Activated T-helper 1 cell treated with anti-CD3 and anti-CD28 coated beads, Interleukin-2, amount 50 U/mL, for 16 hours (primary cell): ENCODE measurements at places on chromosomes 1 and 21.

GRCh38 chr1:19208710-19209438 is 1.2 kb downstream of the UBR4 start:
- no peak for DNase-seq

DNA sequence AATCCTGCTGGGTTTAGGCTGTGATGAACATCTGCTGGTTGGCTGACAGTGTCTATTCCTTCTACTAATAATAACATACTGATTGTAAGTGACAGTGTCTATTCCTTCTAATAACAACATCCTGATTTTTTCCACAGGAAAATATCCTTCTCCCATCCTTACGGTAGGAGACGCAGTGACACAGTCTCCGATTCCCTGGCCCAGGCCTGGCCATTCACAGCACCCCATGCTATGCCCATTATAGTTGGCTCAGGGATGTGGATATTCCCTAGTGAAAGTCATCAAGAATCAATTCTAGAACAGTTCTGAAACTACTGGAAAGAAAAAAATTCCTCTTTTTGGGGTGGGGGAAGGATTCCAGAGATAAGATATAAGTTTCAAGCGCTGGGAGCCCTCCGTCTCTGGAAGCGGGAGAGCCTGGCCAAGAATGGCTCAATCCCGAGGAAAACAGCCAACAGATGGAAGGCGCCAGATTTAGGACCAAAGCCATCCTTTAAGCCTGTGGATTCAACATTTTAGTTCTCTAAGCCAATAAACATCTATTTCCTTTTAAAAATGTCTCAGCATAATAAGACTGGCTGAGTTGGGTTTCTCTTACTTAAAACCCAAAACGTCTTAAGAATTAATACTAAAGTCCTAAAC is 88.6 kb downstream of the GPATCH2 start:
- DNase-seq, result no peak

- DNase-seq, result no peak
Observed at GRCh38 chr1:20601129-20601825, 12.4 kb downstream of the CDA start.

- DNase-seq, result no peak
Observed at GRCh38 chr1:95301614-95302013, 67.6 kb downstream of the RWDD3 start.

DNA sequence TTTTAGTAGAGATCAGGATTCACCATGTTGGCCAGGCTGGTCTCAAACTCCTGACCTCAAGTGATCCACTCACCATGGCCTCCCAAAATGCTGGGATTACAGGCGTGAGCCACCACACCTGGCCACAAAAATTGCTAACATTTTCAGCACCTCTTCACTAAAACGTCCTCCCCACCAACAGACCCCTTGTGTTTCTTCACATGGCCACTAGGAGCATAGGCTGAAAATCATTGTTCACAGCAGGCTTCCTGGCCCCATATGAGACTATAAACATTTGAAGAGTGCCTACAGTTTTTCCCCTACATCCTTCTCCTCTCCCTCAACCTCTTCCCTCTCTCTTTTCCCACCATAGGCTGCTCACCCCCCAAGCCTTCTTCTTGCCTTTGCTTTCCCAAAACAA is 28.0 kb upstream of the SFPQ start:
- no peak for DNase-seq

GRCh38 chr21:17578876-17579275 is 33.8 kb downstream of the BTG3 start:
- no peak for DNase-seq

- DNase-seq, result no peak
Observed at GRCh38 chr21:29534448-29534847, 235.7 kb downstream of the BACH1 start.

- DNase-seq, result no peak
Observed at GRCh38 chr1:106676021-106676420, 380.5 kb upstream of the PRMT6 start.

- no peak for DNase-seq
Observed at GRCh38 chr1:45887156-45887842, 83.9 kb downstream of the MAST2 start.

- no peak for DNase-seq
Observed at GRCh38 chr1:159914252-159915018, 10.9 kb downstream of the TAGLN2 start.

DNA sequence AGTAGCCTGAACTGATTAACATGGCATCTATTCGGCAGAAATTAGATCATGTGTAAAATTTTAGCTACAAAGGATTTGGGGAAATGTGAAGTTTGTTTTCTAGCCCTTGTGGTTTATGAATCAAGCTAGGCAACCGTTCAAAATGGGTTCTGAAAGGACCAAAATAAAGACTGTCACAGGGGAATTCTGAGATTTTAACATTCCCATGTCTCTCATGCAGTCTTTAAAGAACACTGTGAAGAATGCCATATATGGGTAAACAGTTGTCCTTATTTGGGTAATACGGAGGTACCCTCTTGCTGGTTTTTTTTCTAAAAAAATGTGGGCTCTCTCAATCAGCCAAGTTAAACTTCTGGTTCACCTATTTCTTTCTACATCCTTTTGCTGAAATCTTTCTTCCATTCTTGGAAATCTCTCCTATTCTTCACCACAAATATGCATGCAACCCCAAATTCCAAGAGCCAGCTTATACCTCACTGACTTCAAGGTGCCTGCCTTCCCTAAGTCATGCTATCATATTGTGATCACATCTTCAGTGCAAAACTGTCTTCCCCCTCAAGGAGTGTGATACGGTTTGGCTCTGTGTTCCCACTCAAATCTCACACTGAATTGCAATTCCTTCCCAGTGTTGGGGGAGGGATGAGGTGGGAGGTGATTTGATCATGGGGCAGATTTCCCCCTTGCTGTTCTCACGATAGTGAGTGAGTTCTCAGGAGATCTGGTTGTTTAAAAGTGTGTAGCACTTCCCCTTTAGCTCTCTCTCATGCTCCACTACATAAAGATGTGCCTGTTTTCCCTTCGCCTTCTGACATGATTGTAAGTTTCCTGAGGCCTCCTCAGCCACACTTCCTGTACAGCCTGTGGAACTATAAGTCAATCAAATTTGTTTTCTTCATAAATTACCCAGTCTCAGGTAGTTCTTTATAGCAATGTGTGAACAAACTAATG is 308.7 kb downstream of the TTLL7 start:
- no peak for DNase-seq
